ENCODE measurements at places on chromosomes 3 and 15.

- peak; percentile 85 for DNase-seq
These were observed 244.9 kb downstream of the FAM43A start for GRCh38 chr3:194930377-194931204.

DNA sequence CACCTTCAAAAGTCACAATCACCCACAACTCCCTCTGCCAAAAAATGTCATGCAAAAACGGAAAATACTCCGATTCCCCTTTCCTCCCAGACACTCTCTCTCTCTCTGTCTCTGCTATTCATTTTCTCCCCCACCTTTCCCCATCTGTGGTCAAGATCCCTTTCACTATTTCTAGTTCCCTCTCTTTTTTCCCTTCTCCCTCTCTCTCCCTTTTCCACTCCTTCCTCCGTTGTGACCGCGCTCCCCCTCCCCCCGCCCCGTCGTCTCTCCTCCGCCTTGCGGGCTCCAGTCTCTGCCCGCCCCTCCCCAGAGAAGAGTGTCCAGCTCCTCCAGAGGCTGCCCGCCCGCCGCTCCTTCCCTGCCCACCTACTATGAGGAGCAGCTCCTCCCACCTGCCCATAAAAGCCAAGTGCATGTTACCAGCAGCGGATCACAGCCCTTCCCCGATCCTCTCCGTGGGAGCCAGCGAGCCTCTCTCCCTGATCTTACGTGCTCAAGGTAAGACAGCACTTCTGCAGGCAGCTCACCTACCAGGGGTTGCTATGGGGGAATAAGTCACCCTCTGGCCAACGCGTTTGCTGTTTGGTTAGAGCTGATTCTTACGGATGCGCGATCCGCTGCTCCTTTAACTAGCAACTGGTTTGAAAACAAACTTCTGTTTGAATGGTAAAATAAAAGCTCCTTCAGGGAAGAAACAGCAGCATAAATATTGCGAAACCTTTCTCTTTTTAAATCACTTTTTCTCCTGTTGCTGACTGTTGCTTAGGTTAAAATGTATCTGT lies at the start of gene COL8A1:
Gene COL8A1, plus strand, starts transcription at position 428 of the 782 bp plus-strand sequence. CDS start 152,089 bp downstream, outside the sequence.
- DNase-seq = peak; percentile 95

DNA sequence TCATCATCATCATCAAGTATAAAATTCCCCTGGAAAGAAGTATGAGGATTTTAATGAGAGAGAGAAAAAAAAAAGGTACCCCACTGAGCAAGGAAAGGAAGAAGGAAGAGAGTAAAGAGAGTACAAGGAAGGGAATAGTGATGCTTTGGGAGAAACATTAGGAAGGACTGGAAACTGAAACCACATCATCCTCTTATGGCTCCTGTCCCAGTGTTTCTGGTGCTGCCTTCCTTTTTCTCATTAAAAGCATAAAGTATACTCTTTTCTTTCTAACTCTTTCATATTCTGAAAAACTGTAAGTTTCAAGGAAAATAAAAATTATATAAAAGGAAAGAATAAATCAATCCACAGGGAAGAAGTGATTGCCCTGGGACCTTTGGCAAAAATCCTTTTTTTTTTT lies 616.4 kb upstream of the CBLB start:
- peak; percentile 8 for DNase-seq

- no peak for DNase-seq
These were observed 9.5 kb downstream of the ALDH1A2 start for GRCh38 chr15:58056015-58056414.

DNA sequence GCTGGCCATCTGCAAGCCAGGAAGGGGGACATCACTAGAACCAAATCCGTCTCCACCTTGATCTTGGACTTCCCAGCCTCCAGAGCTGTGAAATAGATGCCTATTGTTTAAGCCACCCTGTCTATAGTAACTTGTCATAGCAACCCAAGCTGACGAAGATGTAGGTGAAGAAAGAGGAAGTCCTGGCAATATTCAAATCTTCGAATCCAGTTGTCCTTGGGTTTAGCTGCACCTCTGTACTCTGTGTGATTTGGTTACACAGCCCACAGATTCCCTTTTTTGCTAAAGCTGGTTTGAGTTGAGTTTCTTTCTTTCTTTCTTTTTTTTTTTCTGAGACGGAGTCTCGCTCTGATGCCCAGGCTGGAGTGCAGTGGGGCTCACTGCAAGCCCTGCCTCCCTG lies 68.0 kb upstream of the XCR1 start:
- DNase-seq = no peak

GRCh38 chr3:46764206-46764605 lies 46.5 kb upstream of the PRSS50 start:
- DNase-seq = no peak

GRCh38 chr15:45435124-45435903 lies 57.0 kb upstream of the GATM start:
- no peak for DNase-seq

DNA sequence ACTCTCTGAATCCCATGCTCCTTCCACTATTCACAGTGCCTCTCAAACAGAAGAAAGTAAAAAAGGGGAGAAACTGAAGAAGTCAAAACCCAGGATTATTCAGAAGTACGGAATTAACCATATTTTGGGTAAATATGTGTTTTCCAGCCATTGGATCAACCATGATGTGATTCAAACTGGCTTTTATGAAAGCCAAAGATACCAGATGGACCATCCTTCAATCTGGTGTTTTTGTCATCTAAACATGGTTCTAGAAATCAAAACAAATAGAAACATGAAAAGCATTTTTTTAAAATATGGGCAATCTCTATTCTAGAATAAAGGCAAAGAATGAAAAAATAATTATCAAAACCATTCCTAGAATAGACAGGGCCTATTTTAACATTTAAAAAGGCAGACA lies 172.7 kb downstream of the RORA start:
- DNase-seq = no peak

DNA sequence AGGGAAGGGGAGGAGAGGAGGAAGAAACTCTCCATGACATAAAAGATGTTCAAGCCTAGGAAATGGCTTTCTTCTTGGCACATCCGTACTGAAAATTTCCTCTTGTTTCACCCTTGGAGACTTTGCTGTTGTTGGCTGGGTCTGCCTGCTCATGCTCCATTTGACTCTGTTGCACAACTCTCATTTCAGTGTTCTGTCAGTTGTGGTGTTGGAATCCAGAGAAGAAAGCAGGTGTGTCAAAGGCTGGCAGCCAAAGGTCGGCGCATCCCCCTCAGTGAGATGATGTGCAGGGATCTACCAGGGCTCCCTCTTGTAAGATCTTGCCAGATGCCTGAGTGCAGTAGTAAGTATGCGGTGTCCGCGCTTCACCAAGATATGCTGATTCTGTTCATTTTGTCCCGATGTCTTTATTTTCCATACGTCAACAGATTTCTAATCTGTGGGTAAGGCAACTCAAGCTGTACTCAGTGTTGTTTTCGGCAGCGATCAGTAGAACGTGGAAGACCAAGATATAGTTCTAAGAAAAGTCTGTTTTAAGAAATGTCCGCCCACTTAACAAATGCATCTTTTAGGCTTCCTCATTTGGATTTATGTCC lies 265.2 kb upstream of the GOLGA6L4 start:
- DNase-seq = no peak

DNA sequence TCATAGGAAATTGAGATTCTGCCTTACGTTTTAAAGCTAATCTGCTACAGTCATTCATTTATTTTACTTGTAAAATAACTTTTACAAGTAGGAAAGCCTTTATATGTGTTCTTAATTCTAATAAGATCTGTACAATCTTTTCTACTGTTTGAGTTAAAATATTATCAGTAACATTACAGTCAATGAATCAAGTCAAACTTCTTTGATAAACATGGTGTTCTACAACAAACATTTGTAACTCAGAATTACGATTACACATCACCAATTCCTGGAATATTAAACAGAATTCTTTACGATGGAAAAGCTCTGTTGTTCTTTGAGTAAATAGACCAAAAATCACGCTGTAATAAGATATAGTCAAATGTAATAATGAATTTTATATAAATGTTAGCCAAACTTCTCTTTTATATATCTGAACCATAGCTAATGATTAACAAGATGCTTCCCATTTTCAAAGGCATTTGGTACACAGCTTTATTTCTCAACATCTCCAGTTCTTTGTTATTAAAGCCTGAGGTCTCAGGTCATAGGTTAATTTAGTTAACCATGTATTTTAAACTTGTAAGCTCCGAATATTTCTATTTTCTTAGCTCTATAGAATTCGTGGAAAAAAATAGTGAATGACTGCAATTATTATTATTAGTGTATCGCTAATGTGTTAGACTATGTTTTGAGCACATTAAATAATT lies 232.4 kb downstream of the NAALADL2 start:
- no peak for DNase-seq

DNA sequence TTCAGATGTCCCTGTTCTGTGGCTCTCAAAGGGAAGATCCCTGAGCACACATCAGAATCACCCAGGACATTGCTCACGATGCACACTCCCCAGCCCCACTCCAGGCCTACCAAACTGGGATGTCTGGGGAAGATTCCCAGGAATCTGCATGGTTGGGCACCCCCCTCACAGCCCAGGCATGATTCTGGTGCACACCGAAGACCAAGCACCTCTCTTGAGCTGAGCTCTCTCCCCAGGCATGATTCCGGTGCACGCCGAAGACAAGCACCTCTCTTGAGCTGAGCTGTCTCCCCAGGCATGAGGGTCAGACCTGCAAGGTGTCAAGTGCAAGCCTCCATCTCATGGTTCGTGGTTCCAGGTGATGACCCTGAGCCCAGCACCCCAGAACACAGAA lies 112.2 kb upstream of the MEF2A start:
- peak; percentile 0 for DNase-seq

GRCh38 chr3:22779737-22780136 lies 423.4 kb upstream of the UBE2E2 start:
- DNase-seq = no peak

DNA sequence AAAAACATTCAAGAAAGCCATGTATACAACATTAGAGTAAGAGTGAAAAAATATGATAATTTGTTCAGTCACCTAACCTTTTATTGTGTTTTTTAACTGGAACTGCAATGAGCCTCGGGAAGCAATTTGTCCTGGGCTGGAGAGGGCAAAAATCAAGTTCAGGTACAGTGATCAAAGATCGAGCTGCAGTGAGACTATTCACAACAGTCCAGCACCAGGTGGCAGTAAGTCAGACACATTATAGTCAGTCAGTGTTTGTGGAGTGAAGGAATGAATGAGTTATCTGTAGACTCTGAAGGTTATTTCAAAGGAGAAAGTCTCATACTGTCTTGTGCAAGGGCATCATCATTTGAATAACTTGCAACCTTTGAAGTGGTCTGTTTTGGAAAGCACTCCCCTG lies 116.6 kb downstream of the CHDH start:
- DNase-seq = no peak

GRCh38 chr15:52984507-52984906 lies 194.4 kb upstream of the ONECUT1 start:
- no peak for DNase-seq

- DNase-seq = no peak
These were observed 112.6 kb downstream of the FNDC3B start for GRCh38 chr3:172151651-172152649.

- DNase-seq = no peak
These were observed 338.0 kb downstream of the SHQ1 start for GRCh38 chr3:72510247-72510646.

DNA sequence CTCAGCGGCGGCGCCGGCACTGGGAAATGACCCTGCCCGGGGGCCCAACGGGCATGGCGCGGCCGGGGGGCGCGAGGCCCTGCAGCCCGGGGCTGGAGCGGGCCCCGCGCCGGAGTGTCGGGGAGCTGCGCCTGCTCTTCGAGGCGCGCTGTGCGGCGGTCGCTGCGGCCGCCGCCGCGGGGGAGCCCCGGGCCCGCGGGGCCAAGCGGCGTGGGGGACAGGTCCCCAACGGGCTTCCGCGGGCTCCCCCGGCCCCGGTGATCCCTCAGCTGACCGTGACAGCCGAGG lies 172 bp downstream of the ITPKA start:
- DNase-seq = no peak

DNA sequence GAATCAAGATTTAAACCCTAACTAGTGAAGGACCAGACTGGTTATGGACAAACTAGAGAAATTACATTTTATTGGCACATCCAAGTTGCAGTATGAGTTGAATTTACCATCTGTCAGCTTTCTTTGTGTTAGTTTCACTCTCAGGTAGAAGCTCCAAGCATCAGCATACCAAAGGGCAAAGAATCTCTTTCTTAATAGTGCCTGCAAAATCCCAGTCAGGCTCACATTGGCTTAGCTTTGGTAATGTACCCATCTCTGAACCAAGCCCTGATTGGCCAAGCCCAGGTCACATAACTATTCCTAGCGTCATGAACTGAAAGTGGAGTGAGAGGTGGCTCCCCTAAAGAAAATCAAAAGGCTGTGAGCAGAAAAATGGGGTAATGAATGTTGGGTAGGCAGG lies 66.9 kb downstream of the CCNL1 start:
- no peak for DNase-seq

GRCh38 chr15:67542420-67543347 lies at the start of gene MAP2K5:
TSS of gene MAP2K5 (plus strand) at chr15:67542703. CDS start at chr15:67543336, 633 bp downstream.
- DNase-seq = peak; percentile 88

DNA sequence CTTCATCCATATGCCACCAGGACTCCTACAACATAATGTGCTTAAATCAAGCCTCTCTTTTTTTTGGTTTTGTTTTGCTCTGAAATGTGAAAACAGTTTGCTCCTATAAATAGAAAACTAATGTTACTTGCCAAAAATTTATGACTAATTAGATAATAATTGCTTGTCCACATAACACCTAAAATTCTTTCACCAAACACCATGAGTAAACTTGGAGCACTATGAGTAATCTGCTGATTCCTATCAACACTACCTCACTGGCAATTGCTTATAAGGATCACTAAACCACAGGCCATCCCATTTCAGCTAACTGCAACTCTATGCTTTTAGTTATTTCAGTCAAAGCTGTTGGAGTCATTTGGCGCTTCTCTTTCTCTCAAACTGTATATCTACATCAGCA lies 252.7 kb downstream of the EPHA3 start:
- peak; percentile 51 for DNase-seq

DNA sequence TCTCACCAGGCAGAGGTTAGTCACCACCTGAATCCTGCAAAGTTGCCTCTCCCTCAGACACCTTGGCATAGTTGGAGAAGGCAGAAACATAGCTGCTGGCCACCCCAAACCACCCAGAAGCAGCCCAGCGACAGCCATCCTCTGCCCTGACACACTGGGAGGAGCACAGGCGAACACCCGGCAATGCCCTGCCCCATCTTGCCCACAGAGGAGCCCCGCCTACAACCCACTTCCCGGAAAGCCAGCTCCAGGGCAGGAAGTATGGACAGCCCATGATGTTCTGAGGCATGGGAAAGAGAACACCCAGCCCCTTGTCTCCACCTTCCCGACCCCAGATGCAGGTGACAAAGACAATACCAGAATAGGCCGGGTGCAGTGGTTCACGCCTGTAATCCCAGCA lies 12.6 kb upstream of the SHISA5 start:
- DNase-seq = no peak

- DNase-seq = no peak
These were observed 187.0 kb downstream of the UBE3A start for GRCh38 chr15:25251700-25252390.

DNA sequence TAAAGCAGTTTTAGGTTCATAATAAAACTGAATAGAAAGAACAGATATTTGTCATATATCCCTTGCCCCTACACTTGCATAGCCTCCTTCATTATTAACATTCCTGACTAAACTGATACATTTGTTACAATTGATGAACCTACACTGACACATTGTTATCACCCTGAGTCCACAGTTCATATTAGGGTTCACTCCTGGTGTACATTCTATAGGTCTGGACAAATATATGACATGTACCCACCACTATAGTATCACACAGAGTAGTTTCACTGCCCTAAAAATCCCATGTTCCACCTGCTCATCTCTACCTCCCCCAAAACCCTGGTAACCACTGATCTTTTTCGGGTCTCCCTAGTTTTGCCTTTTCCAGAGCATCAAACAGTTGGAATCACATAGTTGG lies 13.8 kb downstream of the DCBLD2 start:
- no peak for DNase-seq

GRCh38 chr15:61112231-61112630 lies 116.9 kb downstream of the RORA start:
- no peak for DNase-seq

GRCh38 chr3:98568402-98568801 lies 25.0 kb downstream of the CPOX start:
- DNase-seq = no peak

All from astrocyte of the hippocampus (primary cell).